DND-41 (cell line): ENCODE measurements at places on chromosomes 7 and 10.
A peak's percentile ranks its signal among the peaks of the same experiment; 100 is the strongest.

- no peak for DNase-seq
Measured at GRCh38 chr10:93336110-93336509, 146.0 kb downstream of the MYOF start.

- DNase-seq = no peak
Measured at GRCh38 chr10:20811131-20811530, 86.0 kb downstream of the NEBL start.

GRCh38 chr10:4331150-4331549 lies 494.9 kb upstream of the AKR1E2 start:
- no peak for DNase-seq

- DNase-seq = no peak
Measured at GRCh38 chr10:104581884-104582601, 59.0 kb upstream of the SORCS3 start.

DNA sequence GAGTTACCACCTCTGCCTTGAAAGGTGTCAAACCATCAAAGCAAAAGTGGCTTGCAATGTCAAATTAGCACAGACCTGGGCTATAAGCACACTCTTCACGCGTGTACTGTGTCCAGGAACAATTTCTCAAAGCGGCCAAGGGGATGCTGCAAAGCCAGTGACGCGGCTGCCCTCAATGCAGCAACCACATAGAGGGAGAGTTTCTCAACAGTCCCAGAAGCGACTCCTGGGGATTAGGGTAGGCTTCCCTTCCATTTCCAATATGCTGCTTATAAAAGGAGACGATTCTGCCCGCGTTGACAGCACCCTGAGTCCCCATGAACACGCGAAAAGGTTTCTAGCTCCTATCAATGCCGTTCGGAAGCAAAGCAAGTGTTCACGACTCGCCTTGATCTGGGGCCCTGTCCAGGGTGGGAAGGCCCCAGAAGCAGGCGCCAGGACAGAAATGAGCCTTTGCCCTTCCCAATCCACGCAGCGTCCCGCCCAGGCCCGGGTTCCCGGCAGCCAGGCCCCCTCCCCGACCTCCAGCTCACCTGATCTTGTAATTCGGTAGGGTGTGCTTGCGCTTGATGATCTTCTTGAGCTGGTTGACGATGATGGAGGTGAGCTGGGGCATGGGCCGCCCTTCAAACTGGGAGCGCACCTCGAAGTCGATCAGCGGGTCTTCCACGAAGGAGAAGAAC lies 1.3 kb downstream of the PDZD8 start:
- DNase-seq = peak; percentile 28

GRCh38 chr7:38658921-38659320 lies 27.7 kb upstream of the AMPH start:
- no peak for DNase-seq

- no peak for DNase-seq
Measured at GRCh38 chr7:71904484-71904883, 507.7 kb downstream of the CALN1 start.

DNA sequence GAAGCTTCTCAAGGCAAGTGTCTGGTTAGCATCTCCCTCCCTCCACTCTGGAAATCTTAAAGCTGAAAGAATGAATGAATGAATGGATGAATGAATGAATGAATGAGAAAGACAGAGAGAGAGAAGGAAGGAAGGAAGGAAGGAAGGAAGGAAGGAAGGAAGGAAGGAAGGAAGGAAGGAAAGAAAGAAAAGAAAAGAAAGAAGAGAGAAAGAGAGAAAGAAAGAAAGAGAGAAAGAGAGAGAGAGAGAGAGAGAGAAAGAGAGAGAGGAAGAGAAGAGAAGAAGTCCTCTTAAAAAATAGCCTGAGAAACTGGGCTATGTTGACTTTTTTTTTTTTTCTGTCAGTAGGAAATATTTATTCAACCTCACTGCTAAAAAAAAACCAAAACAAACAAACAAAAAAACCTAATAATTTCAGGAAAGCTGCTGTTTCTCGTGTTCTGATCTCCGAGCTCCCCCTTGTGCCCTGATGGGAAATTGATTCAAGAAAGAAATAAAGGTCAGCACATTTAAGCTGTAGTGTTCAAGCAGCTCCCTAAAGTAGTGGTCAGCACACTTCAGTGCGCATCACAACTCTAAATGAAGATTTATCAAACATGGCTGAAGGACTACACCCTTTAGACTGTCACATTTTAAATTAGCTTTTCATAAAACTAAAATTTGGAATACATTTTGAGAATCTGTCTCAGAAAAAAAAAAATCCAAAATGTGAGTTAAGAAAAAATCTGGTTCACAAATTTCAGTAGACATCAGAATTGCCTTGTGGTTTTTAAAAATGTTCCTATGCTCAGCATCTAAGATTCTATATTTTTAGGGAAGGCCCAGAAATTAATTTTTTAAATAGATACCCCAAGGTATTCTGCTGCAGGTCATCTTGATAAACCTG lies 154.3 kb downstream of the ELAPOR2 start:
- DNase-seq = peak; percentile 6

- DNase-seq = no peak
Measured at GRCh38 chr10:124386186-124387077, 32.3 kb downstream of the OAT start.

GRCh38 chr7:47536661-47537611 lies 45.0 kb downstream of the TNS3 start:
- no peak for DNase-seq

- DNase-seq = no peak
Measured at GRCh38 chr10:36367362-36367761, 725.3 kb upstream of the FZD8 start.

DNA sequence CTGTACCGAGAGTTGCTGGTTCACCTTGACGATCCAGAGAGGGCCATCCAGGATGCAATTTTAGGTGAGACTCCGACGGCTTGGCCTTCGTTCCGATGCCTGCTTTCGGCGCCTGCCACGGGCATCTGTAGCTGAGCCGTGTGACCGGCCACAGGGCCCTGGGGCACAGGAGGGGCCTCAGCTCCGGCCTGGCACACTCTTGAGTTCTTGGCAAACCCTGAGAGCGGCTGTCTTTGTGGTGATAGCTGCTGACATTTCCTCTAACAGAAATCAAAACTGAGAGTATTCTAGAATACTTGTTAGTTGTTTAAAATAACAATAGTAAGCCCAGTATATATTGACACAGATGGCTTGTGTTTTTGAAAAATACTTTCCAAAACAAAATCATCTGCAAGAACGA lies 52.2 kb upstream of the SUN1 start:
- DNase-seq = no peak

DNA sequence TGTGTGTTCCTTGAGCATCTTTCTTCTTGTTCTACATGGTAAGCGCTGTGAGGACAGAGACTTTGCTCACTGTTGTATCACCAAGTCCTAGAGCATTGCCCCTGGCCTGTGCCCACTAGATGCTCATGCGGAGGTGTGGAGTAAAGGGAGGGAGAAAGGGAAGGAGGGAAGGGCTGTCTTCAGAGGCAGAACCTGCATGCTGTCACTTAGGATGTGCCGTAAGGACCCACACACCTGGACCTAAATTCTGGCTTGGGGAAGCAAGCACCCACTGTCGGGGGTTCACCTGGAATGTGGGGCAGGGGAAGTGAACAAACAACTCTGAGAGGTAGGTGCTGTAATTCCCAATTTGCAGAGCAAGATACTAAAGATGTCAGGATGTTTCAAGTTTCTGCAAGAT lies 129.5 kb downstream of the PTPN20 start:
- DNase-seq = no peak

- no peak for DNase-seq
Measured at GRCh38 chr10:24784061-24784460, 60.4 kb upstream of the ARHGAP21 start.

GRCh38 chr10:97904018-97904381 lies 54.4 kb downstream of the GOLGA7B start:
- no peak for DNase-seq

DNA sequence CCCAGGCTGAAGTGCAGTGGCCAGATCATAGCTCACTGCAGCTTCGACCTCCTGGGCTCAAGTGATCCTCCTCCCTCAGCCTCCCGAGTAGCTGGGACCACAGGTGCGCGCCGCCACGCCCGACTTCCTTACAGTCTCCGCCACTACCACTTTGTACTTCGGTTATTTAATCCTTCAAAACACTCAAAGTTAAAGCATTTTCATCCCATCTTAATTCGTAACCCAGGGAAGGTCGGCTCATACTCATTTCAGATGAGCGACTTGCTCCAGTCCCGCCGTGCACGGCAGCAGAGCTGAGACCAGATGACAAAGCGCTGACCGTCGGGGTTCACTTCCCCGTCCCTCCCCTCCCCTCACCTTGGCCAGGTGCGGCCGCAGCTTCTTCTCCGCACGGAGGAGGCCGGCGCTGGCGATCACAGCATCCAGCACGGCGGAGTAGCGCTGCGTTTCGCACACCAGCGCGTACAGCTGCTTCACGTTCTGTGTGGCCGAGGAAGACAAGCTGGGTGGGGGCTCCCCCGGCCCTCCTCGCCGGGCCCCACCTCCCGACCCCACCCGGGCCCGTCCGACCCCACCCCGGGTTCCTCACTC lies 457 bp downstream of the NSUN5 start:
- no peak for DNase-seq

GRCh38 chr10:63346015-63346441 lies 119.7 kb downstream of the JMJD1C start:
- DNase-seq = no peak

DNA sequence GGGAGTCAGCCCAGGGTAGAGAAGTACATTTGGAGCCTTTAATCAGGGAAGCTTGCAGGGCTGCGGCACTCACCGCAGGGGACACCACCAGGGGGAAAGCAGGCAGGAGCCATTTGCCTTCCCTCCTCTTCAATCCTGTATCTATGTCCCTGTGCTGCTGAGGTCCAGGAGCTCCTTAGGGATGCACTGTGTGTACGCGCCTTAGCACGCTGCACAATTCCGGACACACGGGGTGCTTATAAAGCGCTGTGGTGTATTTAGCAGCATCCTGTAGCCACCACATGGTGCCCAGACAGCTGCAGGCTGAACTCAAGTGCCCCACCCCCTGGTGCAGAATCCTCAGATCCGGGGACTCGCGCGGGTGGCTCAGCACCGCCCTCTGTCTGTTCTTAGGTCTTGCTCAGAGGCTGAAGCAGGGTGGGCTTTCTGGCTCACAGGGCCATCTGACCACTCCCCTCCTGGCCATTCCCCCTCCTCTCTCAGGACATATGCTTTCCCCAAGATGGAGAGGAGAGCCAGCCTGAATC lies 421.4 kb downstream of the SDK1 start:
- DNase-seq = no peak

DNA sequence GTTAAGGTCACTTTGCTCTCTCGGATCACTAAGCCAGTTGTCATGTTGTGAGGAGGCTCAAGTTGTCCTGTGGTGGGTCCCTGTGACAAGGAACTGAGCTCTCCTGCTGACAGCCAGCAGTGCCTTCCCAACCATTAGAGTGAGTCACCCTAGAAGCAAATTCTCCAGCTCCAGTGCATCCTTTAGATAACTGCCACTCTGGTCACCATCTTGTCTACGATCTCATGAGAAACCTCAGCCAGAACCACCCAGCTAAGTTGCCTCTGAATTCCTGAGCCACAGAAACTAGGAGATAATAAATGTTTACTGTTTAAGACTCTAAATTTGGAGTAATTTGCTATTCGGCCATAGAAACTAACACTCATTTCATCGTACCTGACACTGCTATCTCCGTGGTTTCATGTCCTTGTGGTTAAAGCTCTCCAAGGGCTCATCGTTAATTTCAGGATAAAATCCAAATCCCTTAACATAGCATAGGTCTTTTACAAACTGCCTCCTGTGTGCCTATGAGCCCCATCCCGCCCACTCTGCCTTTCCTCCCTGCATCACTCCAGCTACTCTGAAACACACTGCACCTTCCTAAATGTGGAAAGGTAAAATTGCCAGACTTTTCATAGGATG lies 56.5 kb upstream of the WIPF3 start:
- DNase-seq = no peak

DNA sequence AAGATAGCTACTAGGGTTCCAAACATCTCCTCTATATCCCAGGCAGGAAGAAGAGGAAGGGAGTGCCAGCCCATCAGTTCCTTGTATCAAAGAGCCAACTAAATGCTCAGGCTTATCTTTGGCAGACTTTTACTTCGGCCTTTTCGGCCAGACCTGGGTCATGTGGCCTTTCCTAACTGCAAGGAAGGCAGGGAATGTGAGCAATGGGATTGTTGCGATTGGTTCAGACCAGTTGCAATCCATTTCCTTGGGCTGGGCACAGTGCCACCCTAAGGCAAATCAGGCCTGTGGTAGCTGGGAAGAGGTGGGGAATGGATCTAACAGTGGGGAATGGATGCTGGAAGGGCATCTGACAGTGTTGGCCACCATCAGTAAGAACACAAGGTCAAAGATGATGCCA lies 109.9 kb downstream of the RPS24 start:
- no peak for DNase-seq

GRCh38 chr7:84324136-84324630 lies 129.6 kb upstream of the SEMA3A start:
- no peak for DNase-seq

DNA sequence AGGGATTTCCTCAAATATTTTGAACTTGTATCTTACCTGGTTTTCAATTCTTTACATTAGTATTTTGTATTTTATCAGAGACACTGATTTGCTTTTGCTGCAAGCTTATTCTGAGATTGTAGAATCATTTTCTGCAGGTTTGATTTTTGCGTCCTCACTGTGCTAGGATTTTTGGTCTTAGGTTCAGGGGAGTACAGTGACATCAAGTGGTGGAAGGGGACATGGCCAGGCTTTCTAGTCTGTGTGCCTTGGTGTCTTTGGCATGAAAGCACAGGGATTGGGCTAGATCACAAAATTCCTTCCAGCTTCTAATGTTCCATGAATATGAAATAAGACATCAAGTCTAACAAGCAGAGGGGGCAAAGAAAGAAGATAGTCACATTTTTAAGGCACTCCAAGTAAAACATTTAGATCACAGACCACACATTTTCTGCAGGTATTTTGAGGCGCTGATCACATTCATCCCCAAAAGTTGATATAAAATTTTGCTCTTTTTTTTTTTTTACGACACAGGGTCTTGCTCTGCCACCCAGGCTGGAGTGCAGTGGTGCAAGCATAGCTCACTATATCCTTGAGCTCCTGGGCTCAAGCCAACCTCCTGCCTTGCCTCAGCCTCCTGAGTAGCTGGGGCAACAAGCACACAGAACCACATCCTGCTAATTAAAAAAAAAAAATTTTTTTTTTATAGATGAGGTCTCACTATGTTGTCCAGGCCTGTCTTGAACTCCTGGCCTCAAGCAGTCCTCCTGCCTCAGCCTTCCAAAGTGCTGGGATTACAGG lies 124.4 kb downstream of the PON1 start:
- no peak for DNase-seq

DNA sequence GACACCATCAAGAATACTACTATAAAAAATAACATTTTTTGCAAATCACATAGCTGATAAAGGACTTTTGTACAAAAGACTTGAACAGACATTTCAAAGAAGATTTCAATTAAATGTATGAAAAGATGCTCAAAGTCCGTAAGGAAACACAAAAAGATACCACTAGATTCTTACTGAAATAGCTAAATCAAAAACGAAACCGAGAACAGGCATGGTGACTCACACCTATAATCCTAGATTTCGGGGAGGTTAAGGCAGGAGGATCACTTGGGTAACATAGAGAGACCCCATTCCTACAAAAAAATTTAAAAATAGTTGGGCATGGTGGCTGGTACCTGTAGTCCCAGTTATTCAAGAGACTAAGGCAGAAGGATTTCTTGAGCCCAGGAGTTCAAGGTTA lies 520.2 kb upstream of the GRM3 start:
- no peak for DNase-seq
